Left ventricle myocardium superior (tissue), 1 donor: ENCODE measurements at places on chromosomes 7 and 10.

DNA sequence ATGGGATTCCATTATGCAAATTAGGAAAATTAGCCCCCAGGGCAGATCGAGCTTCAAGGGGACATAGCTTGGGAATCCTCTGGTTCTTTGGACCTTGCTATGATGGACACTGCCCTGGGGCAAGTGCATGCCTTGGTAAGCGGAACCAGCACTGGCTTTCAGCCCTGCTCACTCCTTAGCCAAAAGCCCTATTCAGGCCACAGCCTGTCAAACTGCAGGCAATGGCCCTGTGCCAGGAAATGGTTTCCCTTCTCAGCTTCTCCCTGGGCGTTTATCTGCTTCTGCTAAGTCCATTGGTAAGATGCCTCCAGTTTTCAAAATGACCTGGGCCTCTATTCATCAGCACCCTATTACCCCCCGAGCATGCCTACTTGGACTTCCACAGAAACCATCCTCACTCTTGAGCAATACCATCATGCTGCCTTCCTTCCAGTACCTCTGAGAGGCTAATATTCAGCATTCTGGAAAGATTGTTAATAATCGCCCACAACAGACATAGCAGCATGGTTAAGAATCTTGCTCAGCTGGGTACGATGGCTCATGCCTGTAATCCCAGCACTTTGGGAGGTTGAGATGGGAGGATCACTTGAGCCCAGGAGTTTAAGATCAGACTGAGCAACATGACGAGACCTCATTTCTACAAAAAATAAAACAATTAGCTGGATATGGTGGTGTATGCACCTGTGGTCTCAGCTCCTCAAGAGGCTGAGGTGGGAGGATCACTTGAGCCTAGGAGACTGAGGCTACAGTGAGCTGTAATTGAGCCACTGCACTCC, 918.6 kb upstream of the AUTS2 start:
- DNase-seq, result peak; percentile 28

GRCh38 chr10:128400564-128400963, 274.3 kb upstream of the MKI67 start:
- no peak for DNase-seq

DNA sequence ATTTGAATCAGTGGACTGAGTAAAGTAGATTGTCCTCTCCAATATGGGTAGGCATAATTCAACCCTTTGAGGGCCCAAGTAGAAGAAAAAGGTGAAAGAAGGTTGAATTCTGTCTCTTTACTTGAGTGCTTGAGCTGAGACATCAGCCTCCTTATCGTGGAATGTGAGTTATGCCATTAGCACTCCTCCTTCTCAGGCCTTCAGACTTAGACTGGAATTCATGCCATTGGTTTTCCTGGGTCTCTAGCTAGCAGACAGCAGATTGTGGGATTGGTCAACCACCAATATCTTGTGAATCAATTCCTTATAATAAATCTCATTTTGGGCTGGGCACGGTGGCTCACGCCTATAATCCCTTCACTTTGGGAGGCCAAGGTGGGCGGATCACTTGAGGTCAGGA, 89.2 kb downstream of the CUL2 start:
- DNase-seq, result no peak

- no peak for DNase-seq
Observed at GRCh38 chr10:8420182-8420581, 365.7 kb downstream of the GATA3 start.
